HEK293T (cell line): ENCODE measurements at places on chromosomes 1 and 21.

DNA sequence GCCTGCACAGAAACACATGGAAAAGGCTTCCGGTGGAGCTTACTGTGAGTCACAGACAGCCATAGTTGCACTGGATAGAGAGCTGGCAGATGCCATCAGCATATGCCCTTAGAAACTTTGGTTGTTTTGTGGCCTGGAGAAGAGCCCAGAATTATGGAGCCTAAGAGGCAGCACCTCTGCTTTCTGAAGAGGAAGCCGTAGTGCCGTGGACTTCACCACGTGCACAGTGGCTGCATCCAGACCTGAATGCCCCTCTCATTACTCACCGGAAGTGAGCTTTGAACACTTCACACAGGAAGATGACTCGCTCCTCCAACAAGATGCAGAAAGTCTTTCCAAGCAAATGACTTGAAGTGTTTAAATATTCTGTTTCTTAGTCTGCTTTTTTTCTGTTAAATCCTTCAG lies 28.4 kb downstream of the JUN start:
- no peak for DNase-seq

DNA sequence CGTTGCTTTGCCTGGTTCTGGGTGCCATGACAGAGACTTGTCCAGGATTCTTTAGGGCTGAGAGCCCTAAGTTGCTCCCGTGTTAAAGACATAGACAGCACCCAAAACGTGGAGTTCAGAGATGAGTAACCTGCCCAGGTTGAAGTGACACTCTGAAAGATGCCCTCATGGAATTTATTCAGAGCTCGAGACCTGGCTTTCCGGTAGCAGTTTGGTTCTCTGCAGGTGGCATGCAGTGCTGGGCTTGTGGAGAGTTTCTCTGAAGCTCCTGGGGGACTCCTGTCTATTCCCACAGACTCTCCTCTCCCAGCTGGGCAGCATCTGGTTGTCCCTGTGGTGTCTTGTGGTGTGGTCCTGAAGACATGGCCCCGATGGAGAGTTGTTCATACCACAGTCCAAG lies 241.0 kb downstream of the RHOU start:
- no peak for DNase-seq

DNA sequence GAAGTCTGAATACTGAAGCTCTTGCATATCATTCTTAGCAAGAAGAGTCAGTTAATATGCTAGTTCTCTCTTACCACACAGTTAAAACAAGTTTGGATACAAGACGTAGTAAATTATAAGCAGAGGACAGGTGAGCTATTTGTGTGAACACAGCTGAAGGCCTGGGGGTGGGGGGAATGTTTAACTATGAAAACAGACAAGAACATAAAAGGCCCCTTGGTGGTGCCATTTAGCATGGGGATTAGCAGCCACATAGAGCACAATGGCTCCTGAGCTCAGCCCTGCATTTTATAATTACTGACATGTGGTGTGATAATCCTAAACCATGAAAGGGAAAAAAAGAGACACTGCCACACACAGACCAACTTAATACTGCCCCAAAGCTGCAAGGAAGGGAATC lies 94.8 kb downstream of the TGFBR3 start:
- no peak for DNase-seq

- no peak for DNase-seq
Measured at GRCh38 chr1:109785446-109786111, 21.9 kb upstream of the EPS8L3 start.
